ENCODE measurements at places on chromosomes 5 and 9. TPM values are rescaled to one million over a fixed set of nuclear protein-coding genes. Genes with fewer than 3 reads are reported as not detected.

The NCS1 gene
- 14.0 TPM for total RNA-seq

The SKIC3 gene
- total RNA-seq, result 37.6 TPM

The SLC6A7 gene
- 0.35 TPM for total RNA-seq

The SLC46A2 gene
- not detected for total RNA-seq

The FAM151B gene
- total RNA-seq, result 2.3 TPM

The PROB1 gene
- 2.2 TPM for total RNA-seq

The FLT4 gene
- not detected for total RNA-seq

The MYMK gene
- not detected for total RNA-seq

The GNG10 gene
- total RNA-seq, result 27.1 TPM

GRCh38 chr5:121969660-121970295 is 8.0 kb downstream of the SRFBP1 start:
- no peaks in the 10 kb centered on the region for H3K27me3 ChIP-seq
- H3K36me3 ChIP-seq, result no peaks in the 10 kb centered on the region
- DNase-seq, result peak; percentile 37
- H3K27ac ChIP-seq, result peak overlapping the region; percentile 69
- peaks cover 39% of the 10 kb centered on the region for H3K4me1 ChIP-seq
- peak overlapping the region; percentile 45 for H3K4me3 ChIP-seq

DNA sequence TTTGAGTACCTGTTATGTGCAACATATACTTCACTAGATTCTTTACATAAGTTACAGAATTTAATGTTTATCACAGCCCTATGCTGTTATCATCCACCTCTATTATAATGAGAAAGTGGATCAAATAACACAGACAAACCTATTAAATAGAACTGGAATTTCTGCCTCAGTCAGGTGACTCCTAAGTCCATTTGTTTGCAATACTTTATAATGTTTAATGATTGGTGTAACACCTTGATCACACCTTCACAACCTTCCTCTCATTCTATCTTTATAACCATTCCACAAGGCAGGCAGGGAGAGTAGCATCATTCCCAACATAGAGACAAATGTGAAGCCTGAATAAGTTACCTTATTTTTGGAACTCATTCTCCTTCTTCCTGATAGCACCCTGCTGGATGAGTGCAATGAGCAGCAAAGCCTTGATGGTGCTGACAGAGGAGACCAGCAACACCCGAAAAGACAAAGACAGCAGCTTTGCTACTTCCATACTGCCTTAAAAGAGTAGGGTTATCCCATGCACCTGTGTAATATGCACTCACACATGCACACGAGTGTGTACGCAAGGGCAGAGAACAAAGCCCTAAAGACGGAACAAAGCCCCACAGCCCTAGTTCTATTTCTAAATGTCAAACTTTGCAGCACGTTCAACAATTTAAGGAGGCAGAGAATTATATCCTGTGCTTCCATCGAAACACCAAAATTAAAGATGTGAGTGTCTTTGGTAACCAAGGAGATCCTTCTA is 30.5 kb downstream of the SERINC5 start:
- DNase-seq, result no peak
- no peak overlapping the region for H3K27ac ChIP-seq
- no peak overlapping the region for H3K4me3 ChIP-seq
- H3K27me3 ChIP-seq, result no peaks in the 10 kb centered on the region
- H3K36me3 ChIP-seq, result no peaks in the 10 kb centered on the region

- H3K27me3 ChIP-seq, result no peaks in the 10 kb centered on the region
- no peaks in the 10 kb centered on the region for H3K4me1 ChIP-seq
- H3K27ac ChIP-seq, result no peak overlapping the region
- H3K4me3 ChIP-seq, result no peak overlapping the region
These were observed 124.8 kb downstream of the RANBP17 start for GRCh38 chr5:170986598-170986997.

DNA sequence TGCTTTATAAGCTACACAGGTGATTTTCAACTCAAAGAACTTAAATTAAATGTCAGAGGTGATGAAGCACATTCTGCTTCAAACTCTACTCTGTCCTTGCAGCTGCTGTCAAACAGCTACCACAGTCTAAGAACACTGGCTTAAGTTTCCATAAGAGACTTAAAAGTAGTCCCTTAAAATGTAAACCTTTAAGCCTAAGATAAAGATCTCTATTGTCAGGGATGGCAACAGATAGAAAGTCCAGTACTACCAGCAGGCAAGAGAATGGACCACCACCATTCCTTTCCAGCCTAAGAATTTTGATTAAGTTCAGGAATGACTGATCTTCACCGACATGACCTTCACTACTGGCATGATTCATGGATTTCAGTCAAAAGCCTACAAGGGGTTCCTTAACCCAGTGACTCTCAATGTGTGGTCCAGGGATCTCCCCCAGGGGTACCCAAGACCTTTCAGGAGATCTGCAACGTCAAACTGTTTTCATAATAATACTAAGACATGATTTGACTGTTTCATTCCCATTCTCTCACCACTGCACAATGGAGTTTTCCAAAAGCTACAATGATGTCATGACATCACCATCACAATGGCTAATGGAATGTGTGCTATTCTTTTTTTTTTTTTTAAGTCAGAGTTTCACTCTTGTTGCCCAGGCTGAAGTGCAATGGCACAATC is 41.1 kb upstream of the PLPP6 start:
- no peaks in the 10 kb centered on the region for H3K27me3 ChIP-seq
- H3K4me1 ChIP-seq, result no peaks in the 10 kb centered on the region
- H3K4me3 ChIP-seq, result no peak overlapping the region
- DNase-seq, result no peak

GRCh38 chr5:140265845-140266244 is 37.1 kb downstream of the PFDN1 start:
- no peak overlapping the region for H3K4me3 ChIP-seq
- DNase-seq, result no peak
- no peak overlapping the region for H3K27ac ChIP-seq
- peaks cover 18% of the 10 kb centered on the region for H3K4me1 ChIP-seq

DNA sequence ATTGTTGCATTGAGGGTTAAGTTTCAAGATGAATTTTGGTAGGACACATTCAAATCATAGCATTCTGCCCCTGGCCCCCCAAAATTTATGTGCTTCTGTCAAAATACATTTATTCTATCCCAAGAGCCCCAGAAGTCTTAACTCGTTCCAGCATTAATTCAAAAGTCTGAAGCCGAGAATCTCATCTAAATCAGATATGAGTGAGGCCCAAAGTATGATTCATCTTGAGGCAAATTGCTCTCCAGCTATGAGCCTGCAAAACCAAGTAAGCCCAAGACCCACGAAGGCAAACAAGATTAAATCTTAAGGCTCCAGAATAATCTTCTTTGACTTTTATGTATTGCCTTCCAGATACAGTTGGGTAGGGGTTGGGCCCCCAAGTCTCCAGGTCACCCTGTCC is 19.2 kb downstream of the TNPO1 start:
- no peak overlapping the region for H3K27ac ChIP-seq
- no peaks in the 10 kb centered on the region for H3K36me3 ChIP-seq
- H3K27me3 ChIP-seq, result no peaks in the 10 kb centered on the region

- no peak for DNase-seq
- peak overlapping the region; percentile 95 for H3K4me3 ChIP-seq
- peak overlapping the region; percentile 75 for H3K27ac ChIP-seq
- peaks cover 13% of the 10 kb centered on the region for H3K36me3 ChIP-seq
These were observed 31.0 kb downstream of the TNPO1 start for GRCh38 chr5:72847439-72847838.

- H3K4me3 ChIP-seq, result no peak overlapping the region
- no peak overlapping the region for H3K27ac ChIP-seq
- no peaks in the 10 kb centered on the region for H3K36me3 ChIP-seq
- DNase-seq, result no peak
These were observed 647.3 kb upstream of the GRAMD2B start for GRCh38 chr5:125775896-125776295.

- H3K27ac ChIP-seq, result no peak overlapping the region
- no peak for DNase-seq
- no peak overlapping the region for H3K4me3 ChIP-seq
These were observed 246.6 kb downstream of the SLCO4C1 start for GRCh38 chr5:102049517-102049916.

DNA sequence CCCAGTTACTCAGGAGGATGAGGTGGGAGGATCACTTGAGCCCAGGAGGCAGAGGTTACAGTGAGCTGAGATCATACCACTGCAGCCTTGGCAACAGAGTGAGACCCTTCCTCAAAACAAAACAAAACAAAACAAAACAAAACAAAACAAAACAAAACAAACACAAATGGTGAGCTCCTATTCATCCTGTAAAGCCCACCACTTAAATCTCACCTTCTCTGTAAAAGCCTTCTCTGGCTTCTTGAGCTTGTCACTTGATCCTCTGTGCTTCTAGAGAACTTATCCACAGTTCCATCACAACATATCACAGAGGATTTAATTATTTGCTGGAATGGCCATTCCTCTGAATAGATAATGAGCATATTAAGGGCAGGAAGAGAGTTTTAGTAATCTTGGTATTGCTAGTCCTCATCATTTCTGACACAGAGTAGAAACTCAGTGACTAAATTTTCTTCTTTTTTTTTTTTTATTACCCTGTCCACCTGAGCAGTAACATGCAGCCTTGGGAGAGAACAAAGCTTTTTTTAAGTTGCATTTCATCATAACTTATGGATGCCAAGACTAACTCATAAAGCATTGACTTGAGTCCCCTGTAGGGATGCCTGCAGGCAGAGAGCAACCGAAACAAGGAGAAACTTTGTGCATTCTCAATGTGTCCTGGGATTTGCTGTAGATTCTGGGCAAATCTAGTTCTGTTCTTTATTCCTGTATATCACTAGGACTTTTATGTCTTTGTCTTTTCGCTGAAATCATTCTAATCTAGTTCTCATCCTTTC is 13.0 kb upstream of the HSPA9 start:
- H3K36me3 ChIP-seq, result no peaks in the 10 kb centered on the region
- no peak for DNase-seq
- no peak overlapping the region for H3K4me3 ChIP-seq
- no peaks in the 10 kb centered on the region for H3K27me3 ChIP-seq
- H3K27ac ChIP-seq, result no peak overlapping the region

DNA sequence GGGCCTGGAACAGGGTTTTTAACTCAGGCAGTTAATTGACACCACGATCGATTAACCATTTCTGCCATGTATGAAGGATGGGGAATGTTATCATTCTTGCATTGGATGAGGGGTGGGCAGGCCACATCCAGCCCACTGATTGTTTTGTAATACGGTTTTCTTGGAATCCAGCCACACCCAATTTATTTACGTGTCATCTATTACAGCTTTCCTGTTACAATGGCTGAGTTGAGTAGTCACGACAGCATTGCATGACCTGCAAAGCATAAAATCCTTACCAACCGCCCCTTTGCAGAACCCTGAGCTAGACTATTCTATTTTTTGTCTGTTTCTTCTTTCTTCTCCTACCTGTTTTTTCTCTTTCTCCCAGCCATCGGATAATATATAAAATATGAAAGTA is 122.0 kb upstream of the STC2 start:
- no peaks in the 10 kb centered on the region for H3K27me3 ChIP-seq
- H3K4me3 ChIP-seq, result no peak overlapping the region
- peaks cover 39% of the 10 kb centered on the region for H3K4me1 ChIP-seq
- no peak for DNase-seq
- H3K36me3 ChIP-seq, result no peaks in the 10 kb centered on the region

DNA sequence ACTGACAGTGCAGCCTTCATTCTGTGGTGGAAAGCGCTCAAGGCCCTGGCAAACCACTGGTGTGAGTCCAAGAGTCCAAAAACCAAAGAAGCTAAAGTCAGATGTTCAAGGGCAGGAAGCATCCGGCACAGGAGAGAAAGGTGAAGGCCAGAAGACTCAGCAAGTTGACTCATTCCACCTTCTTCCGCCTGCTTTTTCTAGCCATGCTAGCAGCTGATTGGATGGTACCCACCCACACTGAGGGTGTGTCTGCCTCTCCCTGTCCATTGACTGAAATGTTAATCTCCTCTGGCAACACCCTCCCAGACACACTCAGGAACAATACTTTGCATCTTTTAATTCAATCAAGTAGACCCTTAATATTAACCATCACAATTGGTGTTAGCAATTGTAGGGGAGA is 296.1 kb downstream of the NDUFS4 start:
- DNase-seq, result no peak
- H3K4me3 ChIP-seq, result no peak overlapping the region
- no peaks in the 10 kb centered on the region for H3K4me1 ChIP-seq
- no peaks in the 10 kb centered on the region for H3K36me3 ChIP-seq
- H3K27me3 ChIP-seq, result no peaks in the 10 kb centered on the region
- H3K27ac ChIP-seq, result no peak overlapping the region

GRCh38 chr5:143159031-143159430 is 244.5 kb downstream of the NR3C1 start:
- no peak overlapping the region for H3K27ac ChIP-seq
- DNase-seq, result no peak

DNA sequence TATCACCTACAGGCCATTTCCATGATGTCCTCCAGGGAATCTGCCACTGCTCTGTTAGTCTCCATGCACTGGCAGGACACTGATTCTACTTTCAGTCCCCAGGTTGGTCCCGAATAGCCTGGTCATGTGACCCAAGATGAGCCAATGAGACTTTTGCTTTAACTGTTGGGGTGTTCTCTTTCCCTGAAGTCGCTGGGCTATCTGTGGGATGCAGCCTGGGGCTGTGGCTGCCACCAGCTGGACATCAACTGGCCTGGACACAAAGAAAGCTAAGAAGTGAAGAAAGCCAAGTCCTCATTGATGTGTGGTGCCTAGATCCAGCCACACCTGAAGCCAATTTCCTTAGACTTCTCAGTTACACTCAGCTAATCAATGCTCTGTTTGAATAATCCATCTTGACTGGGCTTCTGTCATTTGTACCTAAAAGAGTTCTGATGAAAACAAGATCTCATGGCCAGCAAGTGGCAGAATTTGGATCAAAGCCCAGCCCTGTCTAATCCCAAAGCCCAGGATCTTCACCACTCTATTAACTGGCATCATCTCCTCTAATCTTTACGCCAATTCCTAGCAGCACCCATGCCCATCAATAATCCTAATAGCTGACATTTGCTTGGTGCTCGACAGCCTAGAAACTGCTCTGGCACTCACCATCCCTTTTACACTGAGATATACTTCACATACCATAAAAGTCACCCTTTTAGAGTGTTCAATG is 37.0 kb downstream of the SH3PXD2B start:
- no peak overlapping the region for H3K4me3 ChIP-seq
- peaks cover 41% of the 10 kb centered on the region for H3K4me1 ChIP-seq
- no peak overlapping the region for H3K27ac ChIP-seq
- DNase-seq, result no peak
- H3K27me3 ChIP-seq, result no peaks in the 10 kb centered on the region
- H3K36me3 ChIP-seq, result no peaks in the 10 kb centered on the region

- H3K4me1 ChIP-seq, result no peaks in the 10 kb centered on the region
- no peak overlapping the region for H3K27ac ChIP-seq
- H3K27me3 ChIP-seq, result no peaks in the 10 kb centered on the region
- no peak for DNase-seq
- H3K36me3 ChIP-seq, result no peaks in the 10 kb centered on the region
These were observed 58.4 kb upstream of the GRHPR start for GRCh38 chr9:37364136-37364535.

DNA sequence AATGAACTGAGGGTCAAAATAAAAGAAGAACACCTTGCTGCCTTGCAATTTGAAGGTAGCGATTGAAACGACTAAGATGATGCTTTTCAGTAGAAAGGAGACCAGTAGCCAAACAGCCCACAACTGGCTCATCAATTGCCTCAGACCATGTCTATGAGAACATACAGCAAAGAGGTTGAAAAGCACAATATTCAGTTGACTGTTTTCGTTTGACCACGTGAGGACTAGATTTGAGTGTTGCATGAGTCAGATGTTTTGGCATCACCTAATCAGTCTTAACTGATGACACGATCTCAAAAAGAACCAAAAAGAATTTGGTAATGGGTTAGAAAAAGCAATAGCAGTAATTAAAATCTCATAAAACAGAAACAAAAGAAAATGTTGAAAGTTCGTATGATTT is 82.7 kb upstream of the IL7R start:
- H3K4me3 ChIP-seq, result no peak overlapping the region
- H3K4me1 ChIP-seq, result peaks cover 40% of the 10 kb centered on the region
- no peaks in the 10 kb centered on the region for H3K27me3 ChIP-seq
- no peak overlapping the region for H3K27ac ChIP-seq
- DNase-seq, result no peak
- H3K36me3 ChIP-seq, result no peaks in the 10 kb centered on the region

All from PC-3 (cell line).